Substantia nigra (tissue), 51 donors: ENCODE measurements at places on chromosomes 3 and 15.

DNA sequence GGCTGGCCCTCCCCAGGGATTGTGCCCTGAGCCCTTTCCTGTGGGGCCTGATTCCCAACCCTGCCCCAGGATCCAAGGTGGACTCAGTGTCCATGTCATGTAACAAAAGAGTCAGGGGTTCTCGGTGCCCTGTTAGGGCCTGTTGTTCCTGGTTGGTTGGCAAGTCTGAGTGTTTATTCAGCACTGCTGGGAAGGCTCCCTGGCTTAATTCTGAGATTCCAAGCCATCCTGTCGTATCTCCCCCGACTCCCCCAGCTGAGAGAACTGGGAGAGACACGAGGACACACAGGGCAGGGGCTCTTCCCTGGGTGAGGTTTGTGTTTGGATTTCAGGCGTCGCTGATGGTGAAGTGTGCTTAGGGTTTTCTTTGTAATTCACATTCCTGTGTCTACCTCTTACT, 78.3 kb downstream of the EEFSEC start:
- DNase-seq: peak; percentile 12

GRCh38 chr3:186277268-186277909, 84.6 kb downstream of the DGKG start:
- DNase-seq: no peak

DNA sequence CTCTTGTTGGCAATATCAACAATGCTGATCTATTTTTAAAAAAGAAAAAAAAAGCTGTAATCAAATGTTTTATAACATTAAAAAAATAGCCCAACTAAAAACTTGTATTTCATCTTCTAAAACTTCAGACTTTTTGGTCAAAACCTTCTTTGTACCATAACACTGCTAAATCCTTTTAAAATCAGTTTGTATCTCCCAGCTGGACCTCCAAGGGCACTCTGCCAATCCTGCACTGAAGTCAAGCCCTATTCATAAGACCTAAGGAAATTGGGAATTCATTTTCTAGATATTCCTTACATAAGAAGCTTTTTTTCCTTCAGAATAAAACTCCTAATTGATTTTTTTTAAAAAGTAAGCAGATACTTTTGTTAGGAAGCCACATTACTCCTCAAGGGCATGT, 38.2 kb upstream of the HCLS1 start:
- DNase-seq: no peak

DNA sequence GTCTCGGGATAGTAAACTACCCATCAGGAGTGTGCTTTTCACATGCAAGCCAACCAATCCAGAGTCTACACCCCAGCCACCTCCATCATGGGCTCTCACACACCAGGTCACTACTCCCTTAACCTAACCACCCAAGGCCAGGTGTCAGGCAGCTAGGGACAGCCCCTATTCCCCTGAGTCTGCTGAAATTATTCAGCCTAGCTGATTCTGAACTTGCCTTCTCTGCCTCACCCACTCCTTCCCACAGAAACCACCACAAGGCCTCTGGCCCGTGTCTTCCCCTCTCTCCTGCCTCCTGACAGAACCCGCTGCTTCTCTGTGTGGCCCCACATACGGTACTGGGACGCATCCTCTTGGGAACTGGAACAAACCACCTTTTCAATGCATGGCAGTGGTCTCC, 82.1 kb downstream of the PCSK6 start:
- no peak for DNase-seq

- DNase-seq: no peak
Observed at GRCh38 chr3:2360815-2361214, 262.1 kb downstream of the CNTN4 start.

- DNase-seq: peak; percentile 51
Observed at GRCh38 chr3:24288496-24289236, 206.0 kb downstream of the THRB start.

GRCh38 chr15:88513195-88513594, 33.3 kb downstream of the DET1 start:
- DNase-seq: no peak

DNA sequence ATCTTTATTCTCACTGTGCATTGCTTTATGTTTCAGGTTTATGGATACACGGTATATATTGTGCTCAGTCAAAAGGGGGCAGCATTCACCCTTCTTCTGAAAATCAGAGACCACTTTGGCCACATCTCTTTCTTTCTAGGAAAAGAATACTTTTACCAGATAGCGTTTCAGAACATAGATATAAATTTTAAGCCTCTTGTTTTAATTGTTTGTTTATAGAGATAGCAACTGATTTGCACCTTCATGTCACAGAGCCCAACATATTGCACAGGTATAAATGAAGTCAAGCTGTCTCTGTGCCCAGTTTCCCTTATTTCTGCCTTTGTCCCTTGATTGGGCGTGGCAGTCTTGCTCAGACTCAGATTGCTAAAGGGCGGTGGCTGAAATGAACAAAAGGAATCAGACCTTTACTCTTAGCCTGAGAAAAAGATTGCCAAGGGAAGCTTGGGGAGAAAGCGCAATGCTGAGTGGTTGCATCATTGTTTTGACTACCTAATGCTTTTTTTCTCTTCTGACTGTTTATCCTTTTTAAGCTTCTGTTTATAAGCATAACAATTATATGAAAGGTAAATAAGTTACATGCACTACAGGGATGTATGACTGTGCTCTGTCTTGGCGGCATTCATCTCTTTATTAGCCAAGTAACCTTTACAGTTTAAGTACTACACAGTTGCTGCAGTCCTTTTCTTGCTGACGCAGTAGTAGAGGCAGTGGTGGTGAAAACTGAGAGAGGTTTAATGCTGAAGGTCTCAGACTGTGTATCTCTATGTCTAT, 70.8 kb upstream of the ZBTB20 start:
- no peak for DNase-seq

DNA sequence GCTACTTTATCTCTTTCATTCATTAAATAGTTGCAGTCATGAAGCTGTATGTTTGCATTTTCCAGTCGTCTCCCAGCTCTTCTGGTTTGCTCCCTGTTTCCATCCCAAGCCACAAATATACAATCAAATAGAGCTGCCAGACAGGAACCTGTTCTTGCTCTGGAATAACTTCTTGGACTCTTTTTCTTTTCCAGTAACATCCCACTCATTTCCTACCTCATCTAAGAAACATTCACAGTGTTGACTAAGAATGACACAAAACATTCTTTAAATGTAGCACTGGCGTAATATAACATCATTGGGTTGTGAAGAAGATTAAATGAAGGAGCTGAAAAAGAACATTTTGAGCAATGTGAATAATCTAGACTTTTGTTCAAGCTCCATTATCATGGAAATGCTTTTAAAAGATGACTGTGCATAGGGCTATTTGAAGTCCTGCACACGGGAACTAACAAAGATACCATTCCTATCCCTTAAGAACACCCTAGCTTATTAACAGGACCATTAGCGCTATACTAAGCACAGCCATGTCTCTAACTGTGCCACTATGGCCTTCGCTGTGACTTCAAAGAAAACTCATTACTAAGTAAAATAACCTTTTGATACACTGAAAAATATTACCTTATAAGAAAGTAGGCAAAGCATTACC, 574.0 kb downstream of the NAALADL2 start:
- no peak for DNase-seq

GRCh38 chr3:134852893-134853351, 57.9 kb downstream of the EPHB1 start:
- no peak for DNase-seq

- DNase-seq: no peak
Observed at GRCh38 chr3:87206070-87206469, 21.0 kb upstream of the CHMP2B start.

GRCh38 chr3:35680866-35681650, 41.7 kb downstream of the ARPP21 start:
- no peak for DNase-seq

- no peak for DNase-seq
Observed at GRCh38 chr3:12983319-12983718, 89.9 kb downstream of the IQSEC1 start.

GRCh38 chr3:62365391-62366125, 7.8 kb downstream of the FEZF2 start:
- no peak for DNase-seq

DNA sequence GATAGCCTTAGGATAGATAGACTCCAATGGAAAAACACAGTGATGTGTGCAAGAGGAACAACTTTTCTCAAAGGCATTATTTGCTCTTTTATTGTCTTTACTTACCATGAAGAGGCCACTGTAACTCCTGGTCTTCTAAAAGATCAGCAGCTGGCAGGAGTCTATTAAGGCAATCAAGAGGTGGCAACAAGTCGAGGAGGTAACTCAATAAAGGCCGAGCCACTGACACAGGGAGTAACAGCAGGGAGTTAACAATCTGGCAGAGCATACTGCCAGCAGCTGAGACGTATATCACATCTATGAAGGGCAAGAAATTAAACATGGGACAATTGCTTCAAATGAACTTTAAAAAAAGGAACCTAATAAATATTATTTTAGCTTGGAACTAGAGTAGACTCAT, 106.2 kb downstream of the HERC1 start:
- no peak for DNase-seq

GRCh38 chr15:91952216-91952615, 98.7 kb downstream of the SLCO3A1 start:
- DNase-seq: no peak

DNA sequence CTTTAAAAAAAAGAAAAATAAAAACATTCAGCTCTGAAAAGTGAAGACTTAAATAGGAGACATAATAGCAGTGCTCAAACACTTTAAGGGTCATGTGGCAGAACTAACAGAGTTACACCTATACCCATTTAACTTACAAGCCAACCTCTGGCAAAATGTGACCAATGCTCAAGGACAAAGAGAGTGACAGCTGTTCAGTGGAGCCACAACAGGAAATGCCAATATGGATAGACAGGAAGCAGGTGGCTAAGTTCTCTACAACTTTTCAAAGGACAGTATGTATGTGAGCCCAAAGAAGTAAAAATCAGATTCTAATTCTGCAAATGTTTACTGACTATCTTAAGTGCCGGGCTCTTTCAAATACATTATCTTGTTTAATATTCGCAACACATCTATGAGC, 3.4 kb downstream of the TMCC1 start:
- DNase-seq: no peak

DNA sequence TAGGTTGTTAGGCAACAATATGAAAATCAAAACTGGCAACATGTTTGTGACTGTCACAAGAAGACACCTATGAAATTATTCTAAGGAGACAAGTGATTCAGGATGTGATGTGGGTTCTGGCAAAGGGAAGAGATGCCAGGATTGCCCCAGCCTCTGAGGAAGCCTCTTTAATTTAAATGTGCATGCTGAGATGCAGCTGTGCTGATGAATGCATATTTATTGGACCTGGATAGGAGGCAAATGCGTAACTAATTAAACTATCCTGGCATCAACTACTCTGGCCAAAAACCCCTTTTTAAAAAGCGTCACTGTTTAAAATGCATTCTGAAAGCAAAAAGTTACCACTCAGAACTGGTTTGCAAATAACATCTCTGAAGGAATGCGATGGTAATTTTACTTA, 176.5 kb upstream of the DPH6 start:
- no peak for DNase-seq

GRCh38 chr15:72005483-72005882, 112.5 kb downstream of the MYO9A start:
- DNase-seq: no peak

GRCh38 chr3:147705651-147706051, 296.5 kb downstream of the ZIC1 start:
- no peak for DNase-seq

DNA sequence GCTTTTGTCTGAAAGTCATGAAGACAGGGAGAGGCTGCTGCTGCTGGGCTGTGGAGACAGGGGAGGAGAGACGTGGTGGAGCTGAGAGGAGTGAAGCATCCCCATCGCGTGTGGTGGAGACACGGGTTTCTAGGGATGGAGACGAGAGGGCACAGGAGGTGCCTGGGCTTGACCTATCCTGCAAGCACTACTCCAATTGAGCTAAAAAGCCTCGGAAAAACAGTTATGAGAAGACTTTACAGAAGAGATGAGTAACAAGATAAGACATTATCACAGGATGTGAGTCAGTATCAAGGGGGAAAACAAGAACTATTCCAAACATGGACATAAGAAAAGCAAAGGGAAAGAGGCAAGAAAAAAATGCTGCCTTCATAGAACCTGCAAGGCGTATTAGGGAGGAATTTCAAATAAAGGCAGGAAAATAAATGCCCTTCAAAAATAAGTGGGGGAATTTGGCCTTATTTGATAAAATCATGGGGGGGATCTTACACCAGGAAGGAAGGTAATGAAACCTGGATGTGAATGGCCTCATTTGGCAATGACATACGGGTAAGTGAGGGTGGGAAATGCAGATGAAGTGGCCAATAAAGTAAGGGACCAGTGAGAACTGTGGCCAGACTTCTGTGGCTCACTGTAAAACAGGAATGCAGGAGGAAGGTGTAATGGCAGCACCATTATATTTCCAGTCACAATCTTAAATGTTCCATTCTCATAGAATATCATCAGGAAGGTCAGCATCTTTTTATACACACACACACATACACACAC, 97.9 kb downstream of the PLD1 start:
- no peak for DNase-seq

GRCh38 chr3:37477275-37477674, 302.9 kb upstream of the LRRFIP2 start:
- no peak for DNase-seq

- no peak for DNase-seq
Observed at GRCh38 chr3:28151608-28152228, 89.7 kb upstream of the CMC1 start.

DNA sequence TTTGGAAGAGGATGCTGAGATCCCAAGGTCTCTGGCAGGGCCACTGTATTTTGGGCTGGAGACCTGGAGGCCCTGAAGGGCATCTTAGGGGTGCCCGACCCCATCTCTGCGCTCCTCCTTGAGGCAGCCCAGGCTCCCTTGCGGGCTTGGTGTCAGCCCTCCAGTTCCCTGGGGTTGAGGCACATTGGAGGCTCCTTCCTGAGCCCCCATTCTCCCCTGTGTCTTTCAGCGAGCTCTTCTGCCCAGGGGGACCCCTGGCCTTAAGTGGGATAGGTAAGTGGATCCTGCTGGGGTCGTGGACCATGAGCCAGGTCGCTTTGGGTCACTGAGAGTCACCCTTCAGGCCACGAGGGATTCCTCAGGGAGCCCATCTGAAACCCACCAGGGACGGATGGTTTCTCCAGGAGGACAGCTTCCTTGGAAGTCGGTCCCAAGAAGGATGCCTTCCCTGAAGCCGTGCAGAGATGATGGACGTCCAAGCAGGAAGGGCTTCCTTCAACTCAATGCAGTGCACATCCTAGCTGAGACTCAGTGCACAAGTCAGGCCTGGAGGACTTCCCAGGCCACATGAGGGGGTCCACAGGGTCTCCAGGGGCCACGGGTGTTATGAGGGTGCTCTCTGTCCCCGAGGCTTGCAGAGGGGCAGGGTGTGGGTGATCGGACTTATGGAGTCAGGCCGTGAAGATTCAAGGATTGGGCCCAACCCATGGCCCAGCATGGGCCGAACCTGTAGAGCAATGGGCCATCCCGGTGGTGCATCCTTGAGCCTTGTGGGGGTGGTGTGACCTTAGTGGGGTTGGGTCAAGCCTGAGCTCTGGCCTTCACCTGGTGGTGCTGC, 224.3 kb downstream of the SNRPN start:
- no peak for DNase-seq

GRCh38 chr3:136586580-136586979, 165.6 kb downstream of the STAG1 start:
- no peak for DNase-seq

DNA sequence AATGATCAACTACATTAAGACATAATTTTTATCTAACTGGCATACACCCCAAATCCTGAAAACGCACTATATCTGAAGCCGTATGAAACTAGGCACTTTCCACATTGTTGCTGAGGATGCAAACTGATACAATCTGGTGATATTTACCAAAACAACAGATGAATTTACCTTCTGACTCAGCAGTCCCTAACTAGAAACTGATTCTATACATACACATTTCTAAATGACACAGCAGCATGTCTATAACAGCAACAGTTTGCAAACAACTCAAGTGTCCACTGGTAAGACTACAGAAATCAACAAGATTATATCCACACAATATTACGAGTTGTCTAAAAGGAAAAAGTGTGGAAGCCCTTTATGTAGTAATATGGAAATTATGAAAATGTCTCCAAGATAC, 22.9 kb downstream of the SECISBP2L start:
- DNase-seq: no peak
